ENCODE measurements at places on chromosomes 2 and 18.

- H3K27me3 ChIP-seq, result no peaks in the 10 kb centered on the region
- H3K4me1 ChIP-seq, result no peaks in the 10 kb centered on the region
- DNase-seq, result no peak
- no peak overlapping the region for H3K4me3 ChIP-seq
- H3K27ac ChIP-seq, result no peak overlapping the region
Measured at GRCh38 chr2:11450791-11451190, 15.2 kb downstream of the E2F6 start.

- H3K27ac ChIP-seq, result no peak overlapping the region
- no peaks in the 10 kb centered on the region for H3K27me3 ChIP-seq
- no peaks in the 10 kb centered on the region for H3K4me1 ChIP-seq
- DNase-seq, result no peak
- H3K36me3 ChIP-seq, result peaks cover 15% of the 10 kb centered on the region
- H3K4me3 ChIP-seq, result no peak overlapping the region
Measured at GRCh38 chr2:239979243-239980023, 45.7 kb downstream of the NDUFA10 start.

GRCh38 chr2:177728399-177728765, 335.8 kb downstream of the AGPS start:
- H3K4me3 ChIP-seq, result no peak overlapping the region
- H3K36me3 ChIP-seq, result no peaks in the 10 kb centered on the region
- no peaks in the 10 kb centered on the region for H3K4me1 ChIP-seq
- H3K27me3 ChIP-seq, result no peaks in the 10 kb centered on the region
- DNase-seq, result no peak
- H3K27ac ChIP-seq, result no peak overlapping the region

GRCh38 chr2:237968048-237968862, 1.4 kb downstream of the UBE2F start:
- H3K4me1 ChIP-seq, result peaks cover 52% of the 10 kb centered on the region
- DNase-seq, result no peak
- no peaks in the 10 kb centered on the region for H3K27me3 ChIP-seq
- no peaks in the 10 kb centered on the region for H3K36me3 ChIP-seq
- H3K4me3 ChIP-seq, result peak overlapping the region; percentile 74

DNA sequence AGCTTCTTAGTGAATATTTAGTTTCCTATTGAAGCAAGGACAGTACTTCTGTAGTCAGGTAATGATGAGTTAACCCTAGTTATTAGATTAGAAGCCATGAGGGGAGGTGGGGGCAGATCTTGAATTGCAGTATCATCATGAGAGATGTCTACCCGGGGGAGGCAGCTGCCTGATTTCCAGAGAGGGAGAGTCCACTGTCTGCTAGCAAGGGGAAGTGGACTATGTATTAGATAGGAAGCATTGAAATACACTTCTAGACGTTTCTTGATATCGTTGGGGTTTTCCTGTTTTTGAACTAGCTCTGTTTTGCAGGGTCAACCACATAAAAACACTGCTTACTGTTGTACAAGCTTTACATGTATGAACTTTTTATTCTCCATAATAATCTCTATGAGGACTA, 38.8 kb downstream of the APLF start:
- H3K27ac ChIP-seq, result no peak overlapping the region
- no peaks in the 10 kb centered on the region for H3K36me3 ChIP-seq
- H3K4me1 ChIP-seq, result peaks cover 14% of the 10 kb centered on the region
- H3K27me3 ChIP-seq, result no peaks in the 10 kb centered on the region
- no peak overlapping the region for H3K4me3 ChIP-seq

GRCh38 chr2:33694904-33695303, 95.8 kb upstream of the FAM98A start:
- no peak for DNase-seq
- H3K27ac ChIP-seq, result no peak overlapping the region

DNA sequence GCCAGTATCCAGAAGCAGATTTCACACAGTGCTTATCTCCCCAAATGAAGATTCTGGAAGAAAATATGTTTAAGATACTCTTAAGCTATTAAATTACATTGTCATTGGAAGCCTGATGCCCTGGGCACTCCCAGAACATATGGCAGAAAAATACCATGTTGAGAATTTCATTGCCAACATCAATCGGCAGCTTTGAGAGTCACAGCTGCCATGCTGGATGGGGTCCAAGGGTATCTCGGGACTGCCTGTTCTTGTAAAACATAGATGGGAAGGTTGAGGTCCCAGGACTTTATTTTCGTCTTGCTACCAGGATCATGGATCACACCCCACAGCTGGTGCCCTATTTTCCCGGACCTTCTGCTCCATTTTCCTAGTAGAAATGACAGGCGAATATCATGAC, 632.5 kb downstream of the SUCLG1 start:
- DNase-seq, result no peak
- no peaks in the 10 kb centered on the region for H3K36me3 ChIP-seq
- no peaks in the 10 kb centered on the region for H3K4me1 ChIP-seq
- H3K27ac ChIP-seq, result no peak overlapping the region
- H3K27me3 ChIP-seq, result no peaks in the 10 kb centered on the region

- H3K27me3 ChIP-seq, result no peaks in the 10 kb centered on the region
- no peaks in the 10 kb centered on the region for H3K4me1 ChIP-seq
- no peak overlapping the region for H3K4me3 ChIP-seq
- no peaks in the 10 kb centered on the region for H3K36me3 ChIP-seq
- no peak for DNase-seq
- H3K27ac ChIP-seq, result no peak overlapping the region
Measured at GRCh38 chr2:150555611-150556356, 68.3 kb upstream of the RND3 start.

DNA sequence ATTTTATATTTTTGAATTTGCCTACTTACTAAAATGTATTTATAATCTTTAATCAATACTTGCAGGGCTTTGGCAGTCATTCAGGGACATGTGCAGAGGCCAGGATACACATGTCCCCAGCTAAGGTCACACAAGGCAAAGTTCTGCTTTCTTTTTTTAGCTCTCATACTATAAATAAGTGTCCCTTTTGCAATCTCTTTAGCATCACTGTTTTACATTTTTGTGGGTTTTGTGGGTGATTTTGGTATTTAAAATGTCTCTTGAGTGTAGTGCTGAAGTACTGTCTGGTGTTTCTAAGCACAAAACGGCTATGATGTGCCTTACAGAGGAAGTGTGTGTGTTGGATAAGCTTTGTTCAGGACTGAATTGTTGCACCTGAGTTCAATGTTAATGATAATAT, 309.0 kb upstream of the GULP1 start:
- H3K27ac ChIP-seq, result no peak overlapping the region
- DNase-seq, result no peak
- no peak overlapping the region for H3K4me3 ChIP-seq

DNA sequence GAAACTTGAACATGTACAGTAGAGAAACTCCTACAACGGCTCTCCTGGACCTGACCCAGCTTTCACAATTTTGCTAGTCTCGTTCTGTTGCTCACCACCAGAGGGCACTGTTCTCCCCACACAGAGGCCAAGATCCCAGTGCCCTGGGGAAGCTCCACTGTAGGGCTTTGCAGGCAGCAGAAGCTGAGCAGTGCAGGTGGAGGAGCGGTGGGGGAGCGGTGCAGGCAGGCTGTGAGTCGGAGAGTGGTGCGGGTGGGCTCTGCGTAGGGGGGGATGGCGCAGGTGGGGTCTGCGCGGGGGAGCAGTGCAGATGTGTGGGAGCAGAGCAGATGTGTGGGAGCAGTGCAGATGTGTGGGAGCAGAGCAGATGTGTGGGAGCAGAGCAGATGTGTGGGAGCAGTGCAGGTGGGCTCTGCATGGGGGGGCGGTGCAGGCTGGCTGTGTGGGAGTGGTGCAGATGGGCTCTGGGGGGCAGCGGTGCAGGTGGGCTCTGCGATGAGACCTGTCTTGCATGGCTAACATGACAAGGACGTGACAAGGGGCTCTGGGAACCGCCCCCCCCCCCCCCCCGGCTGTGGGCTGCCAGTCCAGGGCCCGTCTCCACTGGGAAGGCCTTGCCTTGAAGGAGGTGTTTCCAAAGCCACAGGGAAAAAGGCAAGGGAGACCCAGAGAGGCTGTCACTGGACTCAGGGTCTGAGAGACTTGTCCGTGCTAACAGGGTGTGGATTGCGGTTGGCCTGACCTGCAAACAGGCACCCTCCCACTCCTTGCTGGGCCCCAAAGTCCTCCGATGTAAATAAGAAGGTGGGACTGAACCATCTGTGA, 7.3 kb downstream of the CYS1 start:
- no peaks in the 10 kb centered on the region for H3K36me3 ChIP-seq
- H3K27me3 ChIP-seq, result peaks cover 14% of the 10 kb centered on the region
- no peak overlapping the region for H3K4me3 ChIP-seq
- DNase-seq, result peak; percentile 62
- no peaks in the 10 kb centered on the region for H3K4me1 ChIP-seq

GRCh38 chr2:161076936-161077335, 83.3 kb upstream of the TANK start:
- H3K4me1 ChIP-seq, result peaks cover 23% of the 10 kb centered on the region
- no peak overlapping the region for H3K27ac ChIP-seq
- no peak overlapping the region for H3K4me3 ChIP-seq
- no peaks in the 10 kb centered on the region for H3K36me3 ChIP-seq

- no peaks in the 10 kb centered on the region for H3K27me3 ChIP-seq
- H3K36me3 ChIP-seq, result no peaks in the 10 kb centered on the region
- H3K27ac ChIP-seq, result no peak overlapping the region
- H3K4me3 ChIP-seq, result no peak overlapping the region
Measured at GRCh38 chr18:62498616-62499262, 24.1 kb upstream of the ZCCHC2 start.

DNA sequence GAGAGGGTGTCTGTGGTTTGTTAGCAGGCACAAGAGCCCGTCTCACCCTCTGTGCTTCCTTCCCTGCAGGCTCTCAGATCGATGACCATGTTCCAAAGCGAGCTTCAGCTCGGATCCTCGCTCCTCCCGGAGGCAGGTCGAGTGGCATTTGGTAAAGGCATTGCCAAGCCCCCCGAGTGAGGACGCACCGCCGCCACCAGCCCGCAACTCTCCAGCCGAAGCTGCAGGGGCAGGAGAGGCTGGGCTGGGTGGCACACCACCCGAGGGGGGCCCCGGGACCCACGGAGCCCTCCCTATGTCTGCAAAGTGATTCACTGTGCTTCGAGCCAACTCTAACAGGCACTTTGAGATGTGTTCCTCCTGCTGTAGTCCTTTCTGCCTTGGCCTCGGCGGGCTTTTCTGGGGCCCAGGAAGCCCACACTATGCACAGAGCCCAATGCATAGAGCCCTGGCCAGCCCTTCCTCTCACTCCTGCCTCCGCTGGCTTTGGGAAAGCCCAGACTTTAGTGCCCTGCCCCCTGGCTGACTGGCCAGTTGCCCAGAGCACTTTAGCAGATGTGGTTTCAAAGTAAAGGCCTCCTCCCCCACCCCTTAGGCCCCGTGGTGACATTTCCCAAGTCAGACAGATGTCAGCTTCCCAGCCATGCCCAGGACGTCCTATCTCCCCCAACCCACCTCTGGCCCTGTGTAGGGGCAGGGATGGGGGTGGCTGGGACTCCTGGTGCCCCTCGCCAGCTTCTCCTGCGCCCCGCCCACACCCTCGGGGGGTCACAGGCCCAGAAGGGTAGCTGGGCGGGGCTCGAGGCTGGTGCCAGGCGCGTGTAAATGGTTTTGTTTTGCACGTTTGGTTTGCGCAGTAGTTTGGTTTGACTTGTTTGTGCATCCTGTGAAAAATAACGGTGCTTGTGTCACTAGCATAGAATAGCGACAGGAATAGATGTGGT, 23.3 kb upstream of the MAPRE3 start:
- H3K27me3 ChIP-seq, result no peaks in the 10 kb centered on the region
- DNase-seq, result no peak
- H3K4me1 ChIP-seq, result no peaks in the 10 kb centered on the region
- no peak overlapping the region for H3K27ac ChIP-seq

DNA sequence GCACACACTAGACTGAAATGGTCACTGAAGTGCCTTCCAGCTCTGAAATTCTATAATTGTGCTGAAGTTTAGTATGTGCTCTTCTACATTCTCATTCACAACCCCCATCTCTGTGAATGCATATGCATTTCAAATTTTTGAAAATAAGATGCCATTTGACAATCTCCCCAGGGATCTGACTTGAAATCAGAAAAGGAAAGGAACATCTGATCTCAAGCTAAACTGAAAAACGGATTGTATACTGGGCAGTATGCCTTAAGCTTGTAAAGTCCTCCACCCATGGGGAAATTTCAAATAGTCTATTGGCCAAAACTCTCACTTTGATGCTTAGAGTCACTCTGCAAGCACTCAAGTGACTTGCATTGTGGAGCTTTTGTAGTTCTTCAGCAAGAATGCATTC, 22.9 kb downstream of the FAP start:
- H3K36me3 ChIP-seq, result no peaks in the 10 kb centered on the region
- DNase-seq, result no peak
- H3K27me3 ChIP-seq, result peaks cover 6% of the 10 kb centered on the region
- no peak overlapping the region for H3K27ac ChIP-seq

DNA sequence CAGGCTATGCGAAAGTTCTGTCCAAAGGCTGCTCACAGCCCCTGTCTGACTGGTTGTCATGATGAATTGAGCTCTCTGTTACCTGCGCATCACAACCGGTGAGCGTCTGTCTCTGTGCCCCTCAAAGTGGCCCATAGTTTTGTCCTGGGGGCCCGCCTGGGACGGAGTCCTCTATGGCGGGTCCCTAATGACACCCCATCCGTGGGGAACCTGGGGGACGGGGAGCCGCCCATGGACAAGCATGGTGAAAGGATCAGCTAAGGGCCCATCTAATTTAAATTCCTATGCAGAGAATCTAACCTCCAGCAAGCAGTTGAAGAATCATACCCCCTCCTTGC, 473 bp downstream of the ELMOD3 start:
- peak overlapping the region; percentile 98 for H3K4me3 ChIP-seq
- H3K4me1 ChIP-seq, result peaks cover 28% of the 10 kb centered on the region
- H3K36me3 ChIP-seq, result peaks cover 12% of the 10 kb centered on the region
- H3K27me3 ChIP-seq, result no peaks in the 10 kb centered on the region
- no peak for DNase-seq

DNA sequence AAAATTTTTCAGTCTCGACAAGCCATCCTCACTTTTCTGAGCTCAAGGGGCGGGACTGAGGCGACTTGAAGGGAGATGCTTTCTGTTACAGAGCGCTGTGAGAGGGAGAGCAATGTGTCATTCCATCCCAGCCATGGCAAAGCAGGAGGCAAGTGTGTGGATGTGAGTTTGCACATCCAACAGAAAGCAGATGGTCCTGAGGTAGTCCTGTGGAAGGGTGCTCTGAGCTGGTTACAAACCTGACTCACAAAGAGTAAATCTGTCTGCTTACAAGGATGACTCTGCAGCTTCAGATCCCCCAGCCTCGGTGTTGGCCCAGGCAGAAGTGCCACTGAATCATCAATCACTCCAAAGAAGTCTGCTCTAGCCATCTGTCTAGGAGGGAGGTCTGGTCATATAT, 482.0 kb upstream of the DCC start:
- no peaks in the 10 kb centered on the region for H3K36me3 ChIP-seq
- H3K4me3 ChIP-seq, result no peak overlapping the region
- DNase-seq, result no peak
- no peaks in the 10 kb centered on the region for H3K27me3 ChIP-seq

DNA sequence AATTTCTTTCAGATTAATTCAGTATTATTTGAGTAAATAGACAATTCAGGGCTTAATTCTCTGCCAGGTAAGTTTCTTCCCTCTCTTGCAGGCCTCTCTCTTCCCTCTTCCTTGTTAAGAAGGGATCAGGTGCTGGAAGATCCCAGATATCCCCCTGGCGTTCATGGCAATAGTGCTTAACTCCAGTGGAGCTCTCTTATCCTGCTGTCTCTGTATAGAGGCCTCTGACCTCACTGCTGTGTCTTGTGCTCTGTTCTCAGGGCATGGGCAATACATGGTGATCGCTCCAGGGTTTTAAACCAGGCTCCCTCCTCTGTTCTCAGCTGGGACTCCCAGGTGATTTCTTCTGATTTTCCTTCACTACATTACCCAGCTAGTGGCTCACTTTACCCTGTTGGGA, 226.8 kb downstream of the MC4R start:
- no peaks in the 10 kb centered on the region for H3K27me3 ChIP-seq
- DNase-seq, result no peak
- no peak overlapping the region for H3K4me3 ChIP-seq
- H3K4me1 ChIP-seq, result no peaks in the 10 kb centered on the region
- no peaks in the 10 kb centered on the region for H3K36me3 ChIP-seq
